HFFc6 (cell line): ENCODE measurements at places on chromosomes 5 and 9. TPM values are rescaled to one million over a fixed set of nuclear protein-coding genes. Genes with fewer than 3 reads are reported as not detected.

GRCh38 chr5:16693879-16694278 lies 77.1 kb upstream of the RETREG1 start:
- H3K36me3 ChIP-seq, result peaks cover 45% of the 10 kb centered on the region
- H3K4me3 ChIP-seq, result no peak overlapping the region
- peak overlapping the region; percentile 32; the same call in 1 of the 2 replicates for H3K27ac ChIP-seq
- DNase-seq, result no peak

PDCD1LG2 gene
- total RNA-seq, result 42.0 to 51.7 TPM (median 42.2 TPM) in 3 replicates

GRCh38 chr5:59094864-59095263 lies 512.0 kb downstream of the RAB3C start:
- no peak overlapping the region for H3K27ac ChIP-seq
- H3K27me3 ChIP-seq, result peaks cover 2% of the 10 kb centered on the region; the same call in 1 of the 2 replicates
- H3K4me3 ChIP-seq, result no peak overlapping the region
- no peak for DNase-seq

GRCh38 chr5:133985540-133986180 lies 17.2 kb upstream of the C5orf15 start:
- DNase-seq, result no peak
- H3K36me3 ChIP-seq, result peaks cover 21% of the 10 kb centered on the region
- H3K4me3 ChIP-seq, result no peak overlapping the region
- peaks cover 1% of the 10 kb centered on the region for H3K27me3 ChIP-seq

MIGA2 gene
- 23.9 to 28.3 TPM (median 27.0 TPM) in 3 replicates for total RNA-seq

GRCh38 chr5:161676103-161676502 lies 9.4 kb upstream of the GABRA6 start:
- no peak overlapping the region for H3K27ac ChIP-seq
- DNase-seq, result no peak
- H3K4me3 ChIP-seq, result no peak overlapping the region
- no peaks in the 10 kb centered on the region for H3K27me3 ChIP-seq
- no peaks in the 10 kb centered on the region for H3K36me3 ChIP-seq
- no peaks in the 10 kb centered on the region for H3K4me1 ChIP-seq

DNA sequence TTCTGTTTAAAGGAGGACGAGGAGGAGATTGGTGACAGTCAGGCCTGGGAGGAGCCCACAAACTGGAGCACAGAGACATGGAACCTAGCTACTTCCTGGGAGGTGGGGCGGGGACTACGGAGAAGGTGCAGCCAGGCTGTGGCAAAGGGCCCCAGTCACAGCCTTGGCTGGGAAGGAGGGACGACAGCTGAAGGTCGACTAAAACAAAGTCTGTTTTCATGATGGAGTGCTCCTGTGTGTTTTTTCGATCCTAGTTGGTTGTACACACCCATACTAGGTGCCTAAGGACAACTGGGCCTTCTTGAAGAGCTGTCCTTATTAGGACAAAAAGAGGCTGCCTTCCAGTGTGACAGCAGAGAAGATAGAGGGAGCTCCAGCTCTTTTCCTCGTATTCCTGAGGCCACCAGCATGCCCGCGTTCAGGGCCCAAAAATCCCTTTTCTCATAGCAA lies 2.9 kb downstream of the CCDC107 start:
- peaks cover 83% of the 10 kb centered on the region for H3K4me1 ChIP-seq
- DNase-seq, result no peak
- H3K27ac ChIP-seq, result peak overlapping the region; percentile 99
- H3K4me3 ChIP-seq, result no peak overlapping the region
- peaks cover 17% of the 10 kb centered on the region; the same call in 1 of the 2 replicates for H3K36me3 ChIP-seq

DNA sequence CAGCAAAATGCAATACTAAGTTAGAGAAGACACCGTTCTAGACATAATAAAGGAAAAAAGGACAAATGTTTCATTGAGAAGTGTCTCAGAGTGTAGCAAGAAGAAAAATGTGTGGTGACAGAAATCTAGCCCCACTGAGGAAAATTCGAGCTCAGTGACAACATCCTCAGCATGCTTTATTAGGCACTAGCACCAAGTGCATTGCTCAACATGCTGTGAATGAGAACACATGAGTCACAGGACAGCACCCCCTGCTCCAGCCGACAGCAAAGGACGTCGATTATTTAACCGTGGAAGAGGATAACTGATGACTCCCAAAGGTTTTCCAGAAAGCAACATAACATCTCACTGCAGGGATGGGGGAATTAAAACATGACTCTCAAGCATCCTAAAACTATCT lies 182.7 kb downstream of the GNAQ start:
- peak overlapping the region; percentile 52 for H3K4me3 ChIP-seq
- H3K4me1 ChIP-seq, result peaks cover 4% of the 10 kb centered on the region
- DNase-seq, result peak; percentile 80

GRCh38 chr9:133528876-133529241 lies 4.1 kb upstream of the MYMK start:
- no peaks in the 10 kb centered on the region for H3K4me1 ChIP-seq
- no peak overlapping the region for H3K27ac ChIP-seq
- H3K27me3 ChIP-seq, result peaks cover 56% of the 10 kb centered on the region
- H3K36me3 ChIP-seq, result no peaks in the 10 kb centered on the region

GRCh38 chr5:62538017-62538942 lies 40.3 kb upstream of the LRRC70 start:
- H3K27me3 ChIP-seq, result no peaks in the 10 kb centered on the region; the same call in 1 of the 2 replicates
- peaks cover 16% of the 10 kb centered on the region for H3K36me3 ChIP-seq
- peak overlapping the region; percentile 88 for H3K27ac ChIP-seq
- peak; percentile 90 for DNase-seq

DNA sequence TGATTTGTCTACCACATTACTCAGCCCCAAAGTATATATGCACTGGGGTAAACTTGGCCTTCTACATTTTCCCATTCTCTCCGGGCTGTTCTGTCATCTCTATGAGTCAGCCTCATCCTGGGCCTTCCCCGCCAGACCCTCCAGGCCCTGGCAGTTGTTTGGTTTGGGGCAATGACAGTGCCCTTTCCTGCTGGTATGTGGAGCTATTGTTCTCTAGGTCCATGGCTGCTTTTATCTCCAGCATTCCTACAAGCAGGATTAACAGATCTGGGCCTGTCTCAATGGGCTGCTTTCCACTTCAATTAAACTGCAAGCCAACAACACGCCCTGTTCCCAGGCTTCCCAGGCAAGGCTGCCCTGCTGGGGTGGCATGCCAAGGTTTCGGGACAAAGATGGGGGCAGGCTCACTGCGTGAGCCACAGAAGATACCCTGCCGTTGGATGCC lies 136.4 kb downstream of the SLIT3 start:
- H3K27ac ChIP-seq, result peak overlapping the region; percentile 36; the same call in 1 of the 2 replicates
- H3K4me3 ChIP-seq, result no peak overlapping the region
- H3K4me1 ChIP-seq, result peaks cover 44% of the 10 kb centered on the region
- H3K36me3 ChIP-seq, result peaks cover 10% of the 10 kb centered on the region

GRCh38 chr9:103649086-103649485 lies 445.0 kb upstream of the SMC2 start:
- no peak for DNase-seq
- no peak overlapping the region for H3K27ac ChIP-seq
- no peaks in the 10 kb centered on the region for H3K27me3 ChIP-seq
- no peaks in the 10 kb centered on the region for H3K36me3 ChIP-seq

DNA sequence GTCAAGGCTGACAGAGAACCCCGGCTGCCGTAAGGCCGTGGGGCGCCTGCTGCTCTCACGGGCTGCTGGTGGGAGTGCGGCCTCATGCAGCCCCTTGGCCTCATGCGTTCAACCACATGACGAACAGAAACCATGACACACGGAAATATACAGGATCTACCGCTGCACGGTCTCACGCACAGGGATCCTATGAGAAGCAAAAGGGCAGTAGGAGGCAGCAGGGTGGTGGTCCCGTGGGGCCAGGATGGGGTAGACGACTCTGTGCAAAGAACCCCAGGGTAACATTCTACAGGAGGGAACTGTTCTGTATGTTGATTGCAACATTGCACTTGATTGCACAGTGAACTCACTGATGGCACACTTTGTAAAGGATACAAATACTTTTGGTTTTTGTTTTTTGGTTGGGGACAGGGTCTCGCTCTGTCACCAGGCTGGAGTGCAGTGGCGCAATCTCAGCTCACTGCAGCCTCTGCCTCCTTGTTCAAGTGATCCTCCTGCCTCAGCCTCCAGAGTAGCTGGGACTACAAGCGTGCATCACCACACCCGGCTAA lies 51.6 kb downstream of the NACC2 start:
- H3K27me3 ChIP-seq, result no peaks in the 10 kb centered on the region
- H3K36me3 ChIP-seq, result peaks cover 23% of the 10 kb centered on the region
- no peaks in the 10 kb centered on the region for H3K4me1 ChIP-seq
- no peak for DNase-seq
- H3K27ac ChIP-seq, result no peak overlapping the region

DNA sequence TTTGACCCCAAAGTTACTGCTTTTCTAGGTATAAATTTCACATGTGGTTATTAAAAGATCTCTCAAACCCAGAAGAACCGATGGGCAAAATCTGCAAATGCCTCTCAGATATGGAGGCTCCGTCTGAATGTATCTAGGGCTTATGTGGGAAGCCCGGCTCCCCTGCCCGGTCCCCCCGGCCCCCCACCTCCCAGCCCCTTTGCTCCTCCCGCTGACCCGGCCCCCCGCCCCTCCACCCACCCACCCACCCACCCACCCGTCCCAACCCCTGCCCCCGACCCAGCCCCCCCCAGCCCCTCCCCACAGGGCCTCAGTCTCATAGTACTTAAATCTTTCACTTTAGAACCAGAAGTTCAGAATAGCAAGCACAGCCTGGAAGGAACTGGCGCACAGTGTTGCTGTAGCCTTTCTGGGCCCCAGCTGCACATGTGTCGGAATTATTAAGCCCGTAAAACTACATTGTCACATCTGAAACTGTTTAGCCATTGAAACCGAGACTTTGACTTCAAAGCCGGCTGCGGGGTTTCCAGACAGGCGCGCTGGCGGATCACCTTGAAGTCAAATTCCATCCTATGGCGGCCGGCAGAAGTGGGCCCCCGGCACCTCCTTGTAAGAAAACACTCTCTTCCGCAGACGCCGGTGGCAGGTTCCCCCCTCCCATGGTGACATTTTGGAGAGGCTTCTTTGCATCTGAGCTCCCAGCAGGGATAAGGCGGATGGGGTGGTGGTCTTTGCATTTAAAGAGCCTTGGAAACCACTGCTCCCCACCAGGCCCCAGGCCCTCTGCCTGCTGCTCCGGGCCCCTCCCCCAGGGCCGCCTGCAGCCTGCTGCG lies 12.8 kb downstream of the NKD2 start:
- peaks cover 26% of the 10 kb centered on the region for H3K27me3 ChIP-seq
- H3K4me3 ChIP-seq, result no peak overlapping the region
- no peaks in the 10 kb centered on the region for H3K36me3 ChIP-seq

DNA sequence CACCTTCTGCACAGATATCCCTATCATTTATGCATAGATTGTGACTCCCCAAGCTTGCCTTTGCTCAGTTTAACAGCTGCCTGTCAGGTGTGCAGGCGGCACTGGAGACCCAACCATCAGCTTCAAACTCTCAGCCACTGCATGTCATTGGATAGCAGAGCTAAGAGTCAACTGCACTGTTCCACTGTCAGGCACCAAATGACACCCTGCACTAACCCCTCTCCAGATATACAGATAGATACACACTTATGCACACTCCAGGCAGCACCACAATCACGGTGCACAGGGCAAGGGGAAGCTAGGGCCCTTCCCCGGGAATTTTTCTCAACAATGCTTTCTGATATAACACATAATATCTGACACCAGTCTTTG lies 142.3 kb downstream of the BNC2 start:
- no peak for DNase-seq
- peak overlapping the region; percentile 86 for H3K27ac ChIP-seq
- peak overlapping the region; percentile 98 for H3K4me3 ChIP-seq
- H3K36me3 ChIP-seq, result no peaks in the 10 kb centered on the region
